ENCODE measurements at places on chromosomes 4 and X.

- no peak for DNase-seq
Measured at GRCh38 chrX:23945206-23945605, 37.4 kb downstream of the CXorf58 start.

DNA sequence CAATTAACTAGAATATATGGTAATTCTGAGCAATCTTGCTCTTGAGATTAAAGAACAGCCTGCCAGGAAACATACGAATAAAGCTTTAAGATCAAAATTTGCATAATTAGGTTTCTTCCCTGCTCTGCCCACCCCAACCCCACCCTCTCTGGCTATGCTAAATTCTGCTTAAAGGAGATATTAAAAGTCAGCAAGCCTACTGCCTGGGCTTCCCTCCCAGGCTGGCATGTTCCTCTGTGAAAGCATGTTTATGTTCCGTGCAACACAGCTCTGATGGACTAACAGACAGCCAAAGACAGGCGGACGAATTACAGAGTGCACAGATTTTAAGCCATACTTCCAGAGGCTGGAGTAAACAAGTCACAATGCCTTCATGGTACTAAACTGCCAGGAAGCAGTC, 28.4 kb downstream of the CD99L2 start:
- DNase-seq, result no peak

GRCh38 chrX:149650162-149650561, 18.6 kb upstream of the TMEM185A start:
- no peak for DNase-seq

- peak; percentile 31 for DNase-seq
Measured at GRCh38 chr4:137076908-137077307, 455.4 kb downstream of the PCDH18 start.

- DNase-seq, result no peak
Measured at GRCh38 chr4:76067652-76068286, 6.7 kb upstream of the ART3 start.

- DNase-seq, result no peak
Measured at GRCh38 chr4:94676970-94677369, 80.8 kb upstream of the BMPR1B start.

- no peak for DNase-seq
Measured at GRCh38 chr4:108118505-108118904, 50.2 kb downstream of the LEF1 start.

- no peak for DNase-seq
Measured at GRCh38 chr4:142801966-142802365, 44.1 kb downstream of the INPP4B start.

- no peak for DNase-seq
Measured at GRCh38 chr4:169774466-169775445, 17.0 kb upstream of the HPF1 start.

- DNase-seq, result no peak
Measured at GRCh38 chrX:153184787-153185186, 5.7 kb downstream of the MAGEA1 start.

GRCh38 chrX:28665778-28666177, 78.5 kb downstream of the IL1RAPL1 start:
- no peak for DNase-seq

All from RWPE2 (cell line).